ENCODE measurements at places on chromosomes 3 and 15.
A peak's percentile ranks its signal among the peaks of the same experiment; 100 is the strongest.

DNA sequence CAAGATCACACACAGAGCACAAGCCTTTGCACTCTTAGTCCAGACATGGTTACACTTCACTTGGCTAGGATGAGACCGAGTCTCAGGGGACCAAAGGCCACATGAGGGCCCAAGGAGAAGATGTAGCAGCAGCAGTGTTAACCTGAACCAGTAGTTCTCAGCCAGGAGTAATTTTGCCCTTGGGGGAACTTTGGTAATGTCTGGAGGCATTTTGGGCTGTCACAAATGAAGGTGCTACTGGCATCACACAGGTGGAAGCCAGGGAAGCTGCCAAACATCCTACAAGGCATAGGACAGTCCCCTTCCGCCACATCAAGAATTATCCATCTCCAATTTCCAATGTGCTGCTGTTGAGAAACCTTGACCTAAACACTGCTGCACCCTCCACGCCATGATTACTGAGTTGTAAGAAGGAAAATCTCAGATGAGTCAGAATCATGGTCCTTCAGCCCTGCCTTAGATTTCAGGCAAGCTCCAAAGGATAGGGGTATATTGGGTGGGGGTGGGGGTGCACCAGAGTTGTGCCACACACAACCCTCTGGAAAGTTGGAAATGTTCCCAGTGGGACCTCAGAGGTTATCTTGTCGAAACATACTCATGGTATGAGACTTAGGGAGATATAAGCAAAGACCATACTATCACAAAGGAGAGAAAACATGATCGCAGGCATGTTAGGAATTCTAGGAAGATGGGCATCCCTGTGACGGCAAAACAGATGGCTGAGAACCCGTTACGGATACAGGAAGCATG is 36.2 kb downstream of the SEMA5B start:
- no peak for DNase-seq

GRCh38 chr15:85889956-85890619 is 95.4 kb upstream of the KLHL25 start:
- no peak for DNase-seq

GRCh38 chr3:65875393-65876027 is 163.2 kb downstream of the MAGI1 start:
- DNase-seq, result no peak

GRCh38 chr15:90126596-90127435 is 24.5 kb upstream of the IDH2 start:
- peak; percentile 69 for DNase-seq

DNA sequence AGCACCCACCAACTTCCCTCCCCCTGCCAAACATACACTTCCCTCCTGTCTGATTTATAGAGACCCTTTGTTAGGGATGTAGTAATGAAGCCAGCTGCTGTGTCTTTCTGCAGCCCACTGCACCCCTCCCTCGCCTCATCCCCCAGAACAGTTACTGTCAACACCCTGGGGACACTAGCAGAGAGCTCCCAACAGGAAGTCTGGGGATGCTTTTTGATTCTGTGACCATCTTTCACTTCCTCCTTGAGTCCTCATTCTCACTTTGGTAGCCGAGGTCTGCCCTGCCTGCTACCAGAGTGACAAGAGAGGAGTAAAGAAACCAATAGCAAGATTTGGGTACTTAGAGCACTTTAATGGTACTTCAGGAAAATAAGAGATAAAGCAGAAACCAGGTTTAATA is 201.6 kb downstream of the SATB1 start:
- DNase-seq, result no peak

GRCh38 chr3:77319711-77320110 is 279.8 kb downstream of the ROBO2 start:
- peak; percentile 10 for DNase-seq

DNA sequence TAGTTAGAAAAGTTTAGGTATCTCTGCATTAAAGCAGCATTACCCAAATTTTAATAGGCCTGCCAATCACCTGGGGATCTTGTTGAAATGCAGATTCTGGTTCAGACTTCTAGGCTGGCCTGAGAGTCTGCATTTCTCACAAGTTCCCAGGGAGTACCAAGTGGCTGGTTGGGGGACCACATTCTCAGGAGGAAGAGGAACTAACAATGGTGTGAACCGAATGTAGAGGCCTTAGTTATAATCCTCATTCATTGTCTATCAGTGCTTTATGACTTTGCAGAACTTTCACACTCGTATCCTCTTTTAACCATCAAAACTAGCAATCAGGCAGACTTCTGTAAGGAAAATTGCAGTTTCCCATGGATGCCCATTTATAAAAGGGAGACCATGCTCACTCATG is 38.2 kb upstream of the UBE2E1 start:
- DNase-seq, result no peak

GRCh38 chr3:46283881-46284450 is 41.7 kb downstream of the CCR3 start:
- no peak for DNase-seq

DNA sequence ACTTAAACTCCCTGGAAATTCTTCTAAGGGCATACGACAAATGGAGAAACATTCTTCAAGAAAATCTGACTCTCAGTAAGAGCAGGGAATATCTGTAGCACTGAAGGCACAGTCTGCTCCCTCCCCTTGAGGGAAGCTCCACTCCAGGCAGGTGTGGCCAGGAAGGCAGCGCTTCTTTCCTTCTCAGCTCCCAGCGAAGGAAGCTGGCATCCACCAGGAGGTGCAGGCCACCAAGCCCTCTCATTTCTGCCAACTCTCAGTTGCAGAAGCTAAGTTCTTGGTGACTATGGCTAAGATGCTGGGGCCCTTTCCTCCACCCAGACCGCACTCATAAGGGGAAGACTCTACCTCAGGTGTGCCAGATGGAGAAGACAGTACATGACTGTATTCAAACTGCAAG is 37.7 kb upstream of the SLC41A3 start:
- DNase-seq, result no peak

DNA sequence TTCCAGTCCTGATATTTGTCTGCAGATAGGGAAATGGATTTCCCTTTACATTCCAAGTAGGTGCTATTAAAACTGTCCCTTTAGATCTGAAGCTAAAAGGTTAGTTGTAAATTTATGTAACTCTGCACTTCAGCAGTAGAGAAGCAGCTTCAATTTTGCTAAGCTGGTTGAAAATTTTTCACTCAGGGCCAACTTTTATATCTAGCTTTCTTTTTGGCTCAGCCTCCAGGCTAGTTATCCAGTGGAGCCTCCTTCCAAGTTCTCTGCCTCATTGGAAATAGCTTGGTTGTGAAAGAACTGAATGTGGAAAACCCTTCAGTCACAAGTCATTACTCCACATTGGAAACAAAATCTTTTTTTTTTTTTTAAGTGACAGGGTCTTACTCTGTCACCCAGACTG is 8.2 kb upstream of the ZNF660 start:
- no peak for DNase-seq
